Epithelial cell of esophagus (primary cell): ENCODE measurements at places on chromosomes 13 and 19.

- DNase-seq, result no peak
Observed at GRCh38 chr13:40371531-40372125, 294.8 kb downstream of the FOXO1 start.

- no peak for DNase-seq
Observed at GRCh38 chr13:40617801-40618356, 48.6 kb downstream of the FOXO1 start.

DNA sequence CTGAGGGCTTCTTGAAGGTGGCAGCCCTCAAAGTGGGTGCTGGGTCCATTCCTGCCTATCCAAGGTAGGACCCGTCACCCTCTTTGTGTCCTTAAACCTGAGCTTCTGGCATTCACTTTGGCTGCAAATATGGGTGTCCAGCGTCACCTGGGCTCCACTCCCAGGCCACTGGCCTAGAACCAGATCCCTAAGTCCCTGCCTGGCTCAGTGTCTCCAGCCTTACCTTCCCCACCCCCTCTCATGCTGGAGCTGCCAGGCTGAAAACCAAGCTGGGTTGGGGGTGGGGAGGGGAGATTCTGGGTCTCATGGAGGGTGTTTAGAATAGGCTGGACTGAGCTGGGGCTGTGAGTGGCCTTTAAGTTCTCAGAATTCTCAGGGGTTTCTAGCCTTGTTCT lies 12.4 kb downstream of the PDE4A start:
- no peak for DNase-seq

DNA sequence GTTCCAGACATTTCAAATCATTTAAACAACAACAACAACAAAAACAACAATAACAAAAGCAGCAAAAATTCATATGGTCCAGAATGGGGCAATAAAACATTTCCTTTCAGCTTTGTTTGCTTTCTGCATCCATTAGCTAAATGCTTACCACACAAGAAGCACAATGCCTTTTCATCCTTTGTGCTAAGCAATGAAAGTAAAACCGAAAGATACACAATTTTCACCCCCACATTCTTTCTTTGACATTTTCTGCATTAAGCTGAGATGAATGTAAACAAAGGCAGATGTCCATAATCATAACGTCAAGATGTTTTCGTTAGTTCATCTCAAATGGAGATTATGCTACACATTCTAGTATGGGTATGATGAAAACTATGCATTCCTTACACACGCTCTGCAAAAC lies 568.5 kb downstream of the SLITRK6 start:
- DNase-seq, result no peak

- DNase-seq, result peak; percentile 99
Observed at GRCh38 chr19:6056801-6057650, 53.3 kb downstream of the RFX2 start.

DNA sequence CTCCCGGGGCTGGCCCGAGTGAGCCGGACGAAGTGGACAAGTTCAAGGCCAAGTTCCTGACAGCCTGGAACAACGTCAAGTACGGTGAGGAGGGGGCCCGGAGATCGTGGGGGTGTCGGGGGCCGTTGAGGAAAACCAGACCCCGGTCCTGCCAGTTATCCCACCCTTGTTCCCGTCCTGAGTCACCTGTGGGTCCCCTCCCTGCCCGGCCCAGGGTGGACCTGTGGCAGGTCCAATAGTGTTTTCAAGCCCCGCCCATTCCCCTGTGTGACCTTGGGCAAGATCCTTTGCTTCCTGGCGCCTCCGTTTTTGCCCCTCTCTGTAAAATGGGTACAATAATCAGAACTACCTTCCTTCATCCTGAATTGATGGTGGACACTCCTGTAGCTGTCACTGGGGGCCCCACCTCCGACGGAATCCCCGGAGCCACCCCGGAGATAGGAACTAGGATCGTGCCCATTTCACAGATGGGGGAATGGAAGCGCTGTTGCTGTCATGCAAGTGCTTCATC lies 593 bp downstream of the ATG4D start:
- DNase-seq, result no peak

- DNase-seq, result no peak
Observed at GRCh38 chr13:52393572-52394357, 12.2 kb downstream of the THSD1 start.

- peak; percentile 51 for DNase-seq
Observed at GRCh38 chr19:343451-343931, 1.1 kb downstream of the MIER2 start.

- peak; percentile 50 for DNase-seq
Observed at GRCh38 chr19:45069056-45069455, 7.2 kb downstream of the ZNF296 start.

DNA sequence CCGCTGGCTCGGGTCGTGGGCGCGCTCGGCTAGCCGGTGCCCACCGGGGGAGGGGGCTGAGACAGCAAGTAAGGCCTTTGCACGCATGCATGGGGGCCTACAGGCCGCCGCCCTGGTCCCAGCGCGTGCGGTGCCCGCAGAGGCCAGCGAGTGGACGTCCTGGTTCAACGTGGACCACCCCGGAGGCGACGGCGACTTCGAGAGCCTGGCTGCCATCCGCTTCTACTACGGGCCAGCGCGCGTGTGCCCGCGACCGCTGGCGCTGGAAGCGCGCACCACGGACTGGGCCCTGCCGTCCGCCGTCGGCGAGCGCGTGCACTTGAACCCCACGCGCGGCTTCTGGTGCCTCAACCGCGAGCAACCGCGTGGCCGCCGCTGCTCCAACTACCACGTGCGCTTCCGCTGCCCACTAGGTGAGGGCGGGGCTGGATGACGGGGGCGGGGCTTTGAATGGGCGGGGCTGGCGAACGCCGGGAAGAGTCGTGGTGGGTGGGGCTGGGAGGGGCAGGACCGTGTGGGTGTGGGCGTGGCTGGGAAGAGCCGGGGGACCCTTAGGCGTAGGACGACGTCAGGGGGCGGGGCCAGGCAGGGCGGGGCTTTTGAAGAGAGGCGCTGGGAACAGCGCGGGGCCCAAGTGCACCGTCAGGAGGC lies 2.1 kb downstream of the CILP2 start:
- peak; percentile 89 for DNase-seq

DNA sequence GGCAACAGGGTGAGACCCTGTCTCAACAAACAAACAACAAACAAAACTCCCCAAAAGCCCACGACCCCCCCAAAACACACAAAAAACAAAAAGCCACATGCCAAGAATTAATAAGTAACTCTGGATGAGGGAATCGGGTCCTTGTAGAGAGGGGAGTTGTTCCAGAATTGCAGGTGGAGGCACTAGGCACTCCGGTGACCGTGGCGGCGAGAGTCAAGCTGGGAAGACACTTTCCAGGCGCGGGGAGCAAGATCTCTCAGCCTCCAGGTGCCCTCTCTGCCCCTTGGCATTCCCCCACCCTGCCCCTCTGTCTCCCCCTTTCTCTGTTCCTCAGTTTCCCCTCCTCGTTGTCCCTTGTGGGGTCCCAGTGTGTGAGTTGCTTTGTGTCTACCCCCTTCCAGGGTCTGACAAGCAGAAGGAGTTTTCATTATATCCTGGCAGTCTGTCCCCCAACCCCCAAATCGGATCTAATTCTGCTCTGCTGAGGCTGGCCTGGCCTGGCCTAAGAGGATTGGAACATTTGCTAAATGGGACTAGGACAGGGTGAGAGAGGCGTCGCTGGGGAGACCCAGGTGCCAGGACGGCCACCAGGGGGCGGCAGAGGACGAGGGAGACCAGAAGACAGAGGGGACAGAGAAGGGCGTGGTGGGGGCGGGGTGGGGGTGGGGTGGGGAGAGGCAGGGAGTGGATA lies 8.3 kb upstream of the CRX start:
- peak; percentile 47 for DNase-seq

DNA sequence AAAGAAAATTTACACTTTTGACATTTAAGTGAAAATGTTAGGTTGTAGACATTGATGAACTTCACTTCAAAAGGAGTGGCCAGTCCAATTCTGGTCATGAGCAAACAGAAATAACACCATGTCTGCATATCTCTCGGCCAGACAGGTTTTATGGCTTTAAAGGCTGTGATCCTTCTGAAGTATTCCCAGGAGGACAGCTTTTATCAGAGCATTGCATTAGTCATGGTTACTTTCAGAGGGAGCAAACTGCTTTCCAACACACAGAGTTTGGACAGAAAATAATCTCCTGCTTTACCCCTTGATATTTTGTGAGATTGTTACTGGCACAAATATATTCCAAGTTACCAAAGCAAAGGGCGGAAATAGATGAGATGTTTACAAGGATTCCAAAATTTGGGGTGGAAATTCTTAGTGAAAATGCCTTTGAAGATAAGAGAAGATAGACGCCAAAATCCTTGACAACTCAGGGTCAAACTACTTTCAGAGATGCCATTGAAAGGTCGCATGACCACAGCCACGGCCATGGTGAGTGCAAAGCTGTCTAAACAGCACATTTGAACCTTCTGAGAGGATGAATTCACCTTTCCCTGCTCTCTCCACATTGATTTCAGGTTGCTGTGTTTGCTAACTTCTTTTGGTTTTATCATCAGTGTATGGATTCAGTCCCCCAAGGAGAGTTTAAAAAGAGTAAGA lies 584.5 kb upstream of the SGCG start:
- DNase-seq, result no peak

GRCh38 chr13:76921516-76921915 lies 26.8 kb upstream of the ACOD1 start:
- DNase-seq, result no peak

DNA sequence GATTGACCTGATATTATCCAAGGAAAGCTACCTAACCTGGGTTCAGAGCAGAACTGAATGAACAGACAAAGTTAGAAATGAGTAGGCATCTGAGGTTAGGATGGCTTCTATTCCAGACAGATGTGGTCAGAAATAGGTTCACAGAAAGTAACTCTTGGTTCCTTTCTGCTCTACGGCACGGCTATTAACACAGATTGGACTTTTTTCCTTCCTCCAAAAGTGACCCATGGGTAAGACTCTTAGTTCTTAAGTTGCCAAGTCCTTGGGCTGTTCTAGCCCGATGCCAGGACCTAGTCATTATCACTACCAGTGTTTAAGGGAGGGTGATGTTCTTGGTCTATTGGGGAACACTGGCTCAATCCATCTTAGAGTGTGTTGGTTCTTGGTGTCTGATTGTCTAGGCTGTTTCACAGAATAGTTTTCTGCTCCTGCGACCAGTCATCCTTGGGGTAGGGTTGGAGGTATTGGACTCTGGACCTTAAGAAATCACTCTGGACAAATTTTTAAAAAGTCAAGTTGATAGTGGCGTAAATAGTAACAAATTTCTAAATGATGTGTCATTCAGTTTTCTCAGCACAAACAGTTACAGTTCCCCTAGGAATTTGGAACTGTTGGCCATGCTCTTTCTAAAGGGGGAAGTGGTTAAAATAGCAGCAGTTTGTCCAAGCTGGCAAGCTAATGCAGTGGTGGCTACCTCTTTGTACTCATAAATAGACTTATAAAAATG lies 60.1 kb upstream of the MYCBP2 start:
- no peak for DNase-seq

GRCh38 chr13:76213423-76213904 lies 577.3 kb downstream of the LMO7 start:
- DNase-seq, result no peak

- peak; percentile 82 for DNase-seq
Observed at GRCh38 chr19:18112989-18113478, 15.5 kb downstream of the MAST3 start.

GRCh38 chr13:98988780-98989179 lies 10.9 kb upstream of the DOCK9 start:
- no peak for DNase-seq

DNA sequence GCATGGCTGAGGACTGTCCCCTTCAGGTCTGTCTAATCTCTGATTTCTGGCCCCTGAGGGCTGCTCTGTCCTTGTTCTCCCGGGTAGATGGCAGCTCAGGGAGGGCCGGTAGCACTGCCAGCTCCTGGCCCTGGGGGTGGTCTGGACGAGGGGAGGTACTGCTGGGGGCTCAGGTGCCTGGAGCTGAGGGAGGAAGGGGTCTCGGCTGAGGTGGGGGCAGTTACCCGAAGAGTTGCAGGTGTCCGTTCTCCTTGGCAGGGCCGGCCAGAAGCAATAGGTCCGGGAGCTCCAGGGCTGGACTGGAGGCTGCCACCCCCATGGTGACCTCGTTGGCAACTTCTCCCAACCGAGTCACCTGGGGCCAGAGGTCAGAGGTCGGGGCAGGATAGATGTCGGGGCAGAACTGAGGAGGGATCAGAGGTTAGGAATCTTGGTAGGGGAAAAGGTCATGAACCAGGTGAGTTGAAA lies 1.2 kb upstream of the EMC10 start:
- DNase-seq, result no peak

GRCh38 chr19:45428384-45429231 lies 4.9 kb upstream of the ERCC1 start:
- DNase-seq, result no peak

DNA sequence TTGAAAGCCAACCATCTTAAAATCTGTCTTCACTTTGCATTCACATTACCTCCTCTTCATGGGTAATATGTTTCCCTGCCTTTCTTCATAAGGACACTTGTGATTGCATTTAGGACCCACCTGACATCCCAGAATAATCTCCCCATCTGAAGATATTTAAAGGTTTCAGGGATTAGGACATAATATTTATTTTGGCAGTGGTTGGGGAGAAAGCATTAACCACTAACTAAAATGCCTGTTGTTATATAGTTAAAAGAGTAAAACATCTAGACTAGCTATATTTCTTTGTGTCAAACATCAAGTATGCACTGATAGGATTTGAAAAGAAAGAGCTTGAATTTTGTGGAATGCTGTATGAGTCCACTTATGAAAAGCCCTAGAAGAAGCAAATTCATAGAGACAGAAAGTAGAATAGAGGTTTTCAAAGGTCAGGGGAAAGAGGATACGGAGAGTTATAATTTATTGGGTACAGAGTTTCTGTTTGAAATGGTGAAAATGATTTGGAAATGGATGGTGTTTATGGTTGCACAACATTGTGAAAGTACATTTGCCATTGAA lies 457.7 kb upstream of the SPRY2 start:
- DNase-seq, result no peak

- peak; percentile 64 for DNase-seq
Observed at GRCh38 chr13:103140001-103140671, 73.9 kb upstream of the SLC10A2 start.

DNA sequence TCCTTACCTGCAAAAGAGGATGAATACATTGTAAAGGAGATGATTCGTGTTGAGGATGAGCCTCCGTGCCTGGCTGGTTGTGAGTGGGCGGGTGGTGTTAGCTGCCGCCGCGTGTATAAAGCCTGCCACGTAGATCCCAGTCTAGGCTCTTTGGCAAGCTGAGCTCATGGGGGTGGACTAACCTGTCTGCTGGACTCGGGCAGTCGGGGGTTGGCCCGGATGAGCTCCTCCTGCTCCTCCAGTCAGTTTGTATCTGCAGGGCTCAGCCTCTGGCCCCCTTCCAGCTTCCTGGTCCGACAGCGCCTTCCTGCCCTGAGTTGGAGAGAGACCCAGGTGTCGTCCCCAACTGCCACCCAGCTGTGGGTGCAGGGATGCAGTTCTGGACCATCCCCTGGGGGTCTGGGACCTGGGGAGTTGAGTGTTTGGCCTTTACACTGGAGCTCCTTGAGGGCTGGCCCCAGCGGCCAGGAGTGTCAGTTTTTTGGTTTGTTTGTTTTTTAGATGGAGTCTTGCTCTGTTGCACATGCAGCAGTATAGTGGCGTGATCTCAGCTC lies 20.9 kb downstream of the TECR start:
- DNase-seq, result peak; percentile 85

GRCh38 chr13:98484289-98485219 lies 92.4 kb downstream of the STK24 start:
- peak; percentile 100 for DNase-seq
